Epithelial cell of esophagus (primary cell): ENCODE measurements at places on chromosomes 7 and 10.

DNA sequence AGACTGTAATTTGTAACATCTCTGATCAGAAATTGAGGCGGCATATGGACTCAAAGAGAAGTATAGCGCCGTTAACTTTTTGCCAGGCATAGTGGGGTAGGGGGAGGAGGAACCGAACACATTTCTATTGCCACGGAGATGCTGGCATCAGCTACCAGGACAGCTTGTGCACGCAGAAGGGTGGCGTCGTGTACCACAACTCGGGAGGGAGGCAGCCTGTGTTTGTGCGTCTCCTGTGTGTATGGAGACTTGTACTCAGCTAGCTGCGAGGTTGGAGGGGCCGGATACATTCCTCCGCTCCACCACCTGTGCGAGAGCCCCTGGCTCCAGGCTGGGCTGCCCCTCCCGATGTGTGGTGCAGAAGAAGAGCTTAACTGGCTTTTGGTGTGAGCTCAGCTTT lies 634.8 kb downstream of the TYW1 start:
- DNase-seq, result no peak

DNA sequence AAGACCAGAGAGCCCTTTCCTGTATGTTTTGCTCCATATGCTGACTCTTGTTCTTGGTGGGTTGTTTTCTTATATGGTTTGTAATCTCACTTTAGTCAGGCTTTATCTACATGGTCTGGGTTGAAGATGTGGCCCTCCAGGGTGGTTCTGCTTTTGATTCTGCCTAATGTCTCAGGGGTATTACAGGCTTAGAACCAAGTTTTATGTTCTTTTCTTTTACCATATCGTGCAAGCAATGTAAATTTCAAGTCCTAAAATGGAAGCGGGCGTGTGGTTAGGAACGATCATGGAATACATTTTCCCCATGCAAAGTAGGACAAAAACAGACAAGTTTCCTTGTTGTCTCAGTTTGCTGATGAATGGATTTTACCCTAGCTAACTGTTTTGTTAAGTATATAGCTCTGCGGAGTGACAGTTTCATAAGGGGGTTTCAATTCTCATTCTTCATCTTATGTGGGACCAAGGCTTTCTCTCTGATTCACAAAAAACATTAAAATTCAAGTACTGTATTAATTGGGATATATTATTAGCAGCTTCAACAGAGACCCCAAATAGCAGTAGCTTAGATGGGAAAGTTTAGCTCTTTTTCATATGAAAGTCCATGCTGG lies 58.7 kb downstream of the MTURN start:
- DNase-seq, result no peak

DNA sequence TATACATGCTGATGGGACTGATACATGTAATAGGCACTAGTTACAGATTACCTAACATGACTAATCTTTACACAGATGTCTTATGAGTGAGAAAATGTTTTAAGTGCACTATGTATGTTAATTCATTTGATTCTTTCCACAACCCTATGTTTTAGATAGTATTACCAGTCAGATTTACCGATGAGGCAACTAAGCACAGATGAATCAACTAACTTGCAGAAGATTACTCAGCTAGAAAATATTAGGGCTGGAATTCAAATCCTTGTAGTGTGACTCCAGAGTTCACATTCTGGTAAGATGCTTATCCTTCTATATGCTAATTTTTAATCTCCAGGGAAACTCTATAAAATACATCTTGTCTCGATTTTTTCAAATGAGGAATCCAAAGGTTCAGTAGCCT lies 964.9 kb downstream of the REEP3 start:
- DNase-seq, result peak; percentile 7

DNA sequence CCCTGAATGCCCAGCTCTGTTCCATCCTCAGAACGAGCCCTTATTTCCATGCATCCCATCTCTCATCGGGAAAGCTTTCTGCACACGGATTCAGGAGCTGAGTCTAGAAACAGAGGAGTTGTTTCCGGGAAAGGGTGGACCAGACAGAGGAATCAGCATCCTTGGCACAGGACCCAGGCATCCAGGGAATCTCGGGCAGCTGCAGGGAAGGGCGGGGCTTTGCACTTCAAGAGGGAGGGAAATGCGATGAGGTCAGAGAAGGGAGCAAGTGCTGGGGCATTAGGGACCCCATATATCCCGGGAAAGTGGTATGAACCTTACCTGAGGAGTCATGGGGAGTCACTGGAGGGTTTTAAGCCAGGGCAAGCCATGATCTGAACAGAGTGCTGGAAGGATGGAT lies 68.5 kb downstream of the NPTX2 start:
- DNase-seq, result no peak

DNA sequence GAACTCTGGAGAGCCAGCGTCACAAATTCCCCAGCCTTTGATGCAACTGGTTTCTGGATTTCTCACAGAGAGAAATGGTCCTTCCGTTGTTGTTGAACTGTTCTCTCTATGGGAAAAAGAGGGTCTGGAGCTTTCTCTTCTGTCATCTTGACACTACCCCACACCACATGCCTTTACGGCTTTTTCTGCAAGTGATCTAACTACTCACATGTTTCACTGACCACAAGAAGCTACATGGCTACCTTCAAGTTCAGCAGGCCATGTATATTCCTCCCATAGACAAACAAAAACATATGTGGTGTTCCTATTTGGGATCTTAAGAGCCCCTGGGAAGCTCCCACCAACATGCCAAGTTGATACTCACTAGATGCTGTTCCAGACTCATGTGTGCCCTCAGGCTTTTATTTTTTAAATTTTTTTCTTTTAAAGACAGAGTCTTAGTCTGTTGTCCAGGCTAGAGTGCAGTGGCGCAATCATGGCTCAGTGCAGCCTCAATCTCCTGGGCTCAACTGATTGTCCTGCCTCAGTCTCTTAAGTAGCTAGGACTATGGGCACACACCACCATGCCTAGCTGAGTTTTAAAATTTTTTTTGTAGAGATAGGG lies 72.0 kb downstream of the RNF216 start:
- no peak for DNase-seq

DNA sequence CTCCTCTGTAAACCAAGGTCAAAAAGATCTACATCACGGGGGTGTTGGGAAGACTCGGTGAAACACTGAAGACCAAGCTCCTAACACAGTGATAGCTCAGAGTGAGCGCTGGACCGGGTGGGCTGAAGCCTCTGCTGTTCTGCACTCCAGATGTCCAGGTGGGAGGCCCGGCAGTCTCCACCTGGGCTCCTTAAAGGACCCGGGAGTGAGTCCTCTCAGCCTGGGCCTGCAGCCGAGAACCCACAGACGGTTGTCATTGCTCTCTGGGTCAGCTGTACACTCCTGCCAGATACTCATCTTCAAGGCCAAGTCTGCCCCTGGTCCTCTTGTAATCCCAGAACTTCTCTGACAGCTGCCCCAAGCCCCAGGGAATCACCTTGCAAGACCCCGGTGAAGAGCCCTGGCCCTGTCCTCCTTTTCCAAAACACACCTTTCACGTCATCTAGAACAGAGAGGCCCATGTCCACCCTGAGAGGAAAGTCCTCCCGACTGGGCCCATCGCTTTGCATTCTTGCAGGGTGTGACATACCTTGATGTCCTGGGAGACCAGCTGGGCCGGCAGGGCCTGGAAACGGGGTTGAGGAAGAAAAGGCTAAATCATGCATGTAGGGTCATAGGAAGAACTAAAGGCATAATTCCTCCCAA lies 43.7 kb downstream of the COL17A1 start:
- DNase-seq, result no peak

- DNase-seq, result peak; percentile 13
Observed at GRCh38 chr10:78416031-78417011, 382.7 kb downstream of the RPS24 start.

DNA sequence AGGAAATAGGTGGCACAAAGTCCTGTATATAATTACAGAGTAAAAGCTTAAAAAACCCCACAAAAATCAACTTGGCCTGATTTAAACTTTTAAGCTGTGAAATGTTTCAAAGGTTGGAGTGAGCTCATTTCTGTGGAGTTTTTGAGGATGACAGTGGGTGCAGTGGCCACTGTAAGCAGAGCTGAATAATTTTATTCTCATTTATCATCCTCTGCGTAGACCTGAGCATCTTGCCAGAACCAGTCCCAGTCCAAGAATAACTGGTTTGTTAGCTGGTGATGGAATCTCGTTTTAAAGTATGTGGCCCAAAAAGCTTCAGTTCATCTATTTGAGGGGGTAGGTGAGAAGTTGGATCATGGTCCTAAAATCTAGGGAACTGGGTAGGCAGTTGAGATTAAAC lies 4.4 kb downstream of the BMPER start:
- no peak for DNase-seq

DNA sequence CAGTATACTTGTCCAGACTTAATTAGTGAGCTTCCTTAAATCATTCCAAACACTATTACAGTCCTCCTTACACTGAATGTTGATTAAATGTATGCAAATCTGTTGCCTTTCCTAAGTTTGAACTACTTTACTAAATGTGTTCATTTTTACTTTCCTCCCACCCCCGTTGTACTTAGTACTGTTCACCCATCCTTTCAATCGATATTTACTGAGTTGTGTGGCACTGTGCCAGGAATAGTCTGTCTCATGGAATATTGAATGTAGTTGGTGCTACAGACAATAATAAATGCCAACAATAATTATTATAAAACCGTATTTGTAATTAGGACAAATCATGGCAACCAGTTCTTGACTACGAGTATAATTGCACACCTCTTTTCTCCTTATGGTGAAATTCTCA lies 335.7 kb downstream of the GPR37 start:
- DNase-seq, result no peak

- no peak for DNase-seq
Observed at GRCh38 chr7:37259319-37259821, 189.3 kb downstream of the ELMO1 start.

- no peak for DNase-seq
Observed at GRCh38 chr7:33448035-33448434, 318.7 kb downstream of the BBS9 start.

- no peak for DNase-seq
Observed at GRCh38 chr7:157832421-157832820, 495.6 kb downstream of the DNAJB6 start.

GRCh38 chr10:121189066-121189465 lies 337.9 kb downstream of the WDR11 start:
- DNase-seq, result no peak

DNA sequence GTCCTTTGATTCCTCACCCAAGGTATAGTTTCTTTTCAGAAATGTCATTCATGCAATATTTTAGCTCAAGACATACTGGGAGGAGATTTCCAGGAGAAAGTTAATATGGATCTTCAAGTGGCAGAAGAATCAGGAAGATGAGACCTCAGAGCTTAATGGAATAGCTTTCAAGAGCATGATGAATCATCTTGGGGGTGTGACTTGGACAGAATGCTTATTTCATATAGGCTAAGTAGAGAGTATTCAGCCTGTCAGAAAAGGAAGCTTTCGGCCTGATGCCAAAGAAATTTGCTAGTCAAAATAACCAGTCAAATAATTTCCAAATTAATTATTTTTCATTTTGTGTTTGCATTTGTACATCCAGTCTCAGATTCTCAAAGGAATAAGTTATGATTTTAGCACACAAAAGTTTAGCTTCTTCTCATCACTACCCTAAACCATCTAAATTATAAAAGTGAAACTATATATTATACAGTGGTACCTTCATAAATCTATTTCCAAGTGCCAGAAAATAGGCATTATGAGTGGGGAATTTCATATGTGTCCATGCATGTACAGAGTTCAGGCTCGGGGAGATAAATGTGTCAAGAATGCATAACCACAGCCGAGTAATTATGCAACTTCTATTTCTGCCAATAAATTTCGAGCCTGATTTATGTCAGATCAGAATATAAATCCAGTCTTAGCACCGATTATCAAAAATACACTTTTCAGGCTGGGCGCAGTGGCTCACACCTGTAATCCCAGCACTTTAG lies 27.3 kb upstream of the CALD1 start:
- peak; percentile 84 for DNase-seq

GRCh38 chr10:44851881-44852280 lies 59.3 kb upstream of the TMEM72 start:
- no peak for DNase-seq

DNA sequence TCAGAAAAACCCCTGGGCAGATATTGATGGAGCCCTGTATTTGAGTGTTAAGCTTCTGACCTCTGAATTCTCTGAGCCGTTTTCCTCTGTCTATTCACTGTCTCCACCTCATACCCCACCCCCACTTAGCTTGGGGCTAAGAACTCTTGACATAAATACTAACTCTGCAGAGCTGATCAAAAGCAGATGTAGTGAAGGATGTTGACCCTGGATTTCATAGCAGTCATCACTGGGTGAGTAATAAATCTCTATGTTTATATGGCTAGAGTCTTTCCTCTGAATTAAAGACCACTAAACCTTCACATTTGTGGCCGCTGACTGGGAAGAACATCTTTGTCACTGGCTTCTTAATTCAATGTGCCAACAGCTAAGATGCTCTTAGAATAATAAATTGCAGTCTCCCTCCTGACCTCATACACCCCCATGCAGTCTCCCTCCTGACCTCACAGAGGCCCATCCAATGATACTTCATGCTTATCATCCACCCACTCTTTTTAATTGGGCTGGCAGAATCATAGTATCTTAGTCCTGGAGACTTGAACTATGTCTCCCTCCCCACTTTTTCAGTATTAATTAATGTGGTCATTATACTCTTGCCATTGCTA lies 78.0 kb upstream of the MACROH2A2 start:
- DNase-seq, result no peak

- no peak for DNase-seq
Observed at GRCh38 chr7:35482231-35482630, 212.7 kb downstream of the HERPUD2 start.

GRCh38 chr10:103855424-103855823 lies at the start of gene SH3PXD2A:
Gene SH3PXD2A, minus strand, starts transcription at chr10:103855576. Its CDS starts 310 bp downstream, at chr10:103855266.
- DNase-seq, result peak; percentile 49

DNA sequence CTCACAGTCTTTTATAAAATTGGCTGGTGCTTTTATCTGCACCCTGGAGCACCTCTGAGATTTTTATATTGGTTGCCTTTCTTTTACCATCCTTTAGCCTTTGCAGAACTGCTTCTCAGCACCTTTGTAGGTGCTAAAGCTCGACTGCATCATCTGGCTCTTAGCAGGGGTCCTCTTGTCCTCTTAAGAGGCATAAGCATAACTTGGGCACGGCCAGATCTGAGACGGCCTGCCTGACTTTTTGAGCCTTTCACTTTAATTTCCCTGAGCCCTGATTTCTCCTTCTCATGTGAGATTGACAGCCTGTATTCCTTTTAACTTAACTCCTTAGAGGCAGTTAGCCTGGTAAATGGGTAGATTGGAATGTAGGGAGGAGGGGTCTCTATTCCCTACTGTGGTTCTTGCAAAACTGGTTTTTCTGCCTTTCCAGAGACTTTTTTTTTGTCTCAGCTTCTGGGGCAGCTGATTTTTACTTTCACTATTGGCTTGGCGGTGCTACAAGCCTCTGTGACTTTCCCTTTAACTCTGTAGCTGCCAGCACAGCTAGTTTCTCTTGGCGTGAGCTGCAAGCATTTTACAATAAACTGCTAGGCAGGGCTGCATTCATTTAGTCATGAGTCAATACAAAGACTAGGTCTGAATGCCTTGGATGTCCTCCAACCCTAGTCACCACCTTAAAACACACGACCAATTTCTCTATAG lies 24.0 kb downstream of the ZPBP start:
- peak; percentile 73 for DNase-seq

- DNase-seq, result no peak
Observed at GRCh38 chr10:115063701-115064658, 29.2 kb upstream of the ATRNL1 start.
